DMS79 treated with DMSO at 0.1 percent for 48 hours (cell line): ENCODE measurements at places on chromosomes 2 and 18.

- no peak for DNase-seq
Observed at GRCh38 chr18:67276638-67277037, 239.9 kb downstream of the DSEL start.

DNA sequence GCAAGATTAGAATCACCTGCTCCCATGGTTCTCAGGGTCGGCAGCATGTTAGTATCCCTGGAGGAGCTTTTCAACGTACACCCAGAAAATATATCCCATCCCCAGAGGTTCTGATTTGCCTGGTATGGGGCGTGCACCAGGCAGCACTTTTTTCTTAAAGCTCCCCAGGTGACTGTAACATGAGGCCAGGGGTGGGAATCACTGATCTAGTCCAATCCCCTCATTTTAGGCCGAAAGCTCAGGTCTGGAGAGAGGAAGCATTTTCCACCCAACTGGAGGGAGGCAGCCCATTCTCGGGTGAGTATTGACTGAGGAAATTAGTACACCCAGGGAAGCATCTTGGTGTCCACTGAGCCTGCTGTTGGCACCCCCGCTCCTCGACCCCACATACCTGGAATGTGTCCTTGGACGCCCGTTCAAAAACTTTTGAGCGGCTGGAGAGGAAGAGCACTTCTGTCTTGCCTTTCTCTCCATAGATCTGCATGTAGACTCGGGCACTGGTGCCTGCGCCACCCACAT, 94.3 kb downstream of the LOXHD1 start:
- no peak for DNase-seq

GRCh38 chr2:60439219-60439974, 114.1 kb downstream of the BCL11A start:
- no peak for DNase-seq

GRCh38 chr2:165778653-165779451, 15.2 kb downstream of the GALNT3 start:
- no peak for DNase-seq

- no peak for DNase-seq
Observed at GRCh38 chr2:233209533-233210171, 41.8 kb upstream of the ATG16L1 start.

DNA sequence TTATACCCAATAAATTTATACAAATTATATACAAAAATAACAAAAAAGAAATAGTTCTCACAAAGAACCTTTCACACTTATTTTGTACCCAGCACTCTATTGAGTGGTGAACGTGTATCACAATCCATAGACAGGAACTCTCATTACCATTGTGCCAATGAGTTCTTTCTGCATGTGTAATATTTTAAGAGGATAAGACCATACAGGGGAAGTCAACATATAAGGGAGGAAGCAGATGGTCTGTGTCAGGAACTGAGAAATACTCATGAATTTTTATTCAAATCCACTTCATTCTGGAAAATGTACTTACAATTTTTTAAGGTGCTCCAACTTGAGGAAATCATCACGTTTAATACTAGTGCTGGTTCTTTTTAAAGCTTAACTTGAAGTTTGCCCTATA, 27.1 kb upstream of the ELOA2 start:
- DNase-seq = no peak

DNA sequence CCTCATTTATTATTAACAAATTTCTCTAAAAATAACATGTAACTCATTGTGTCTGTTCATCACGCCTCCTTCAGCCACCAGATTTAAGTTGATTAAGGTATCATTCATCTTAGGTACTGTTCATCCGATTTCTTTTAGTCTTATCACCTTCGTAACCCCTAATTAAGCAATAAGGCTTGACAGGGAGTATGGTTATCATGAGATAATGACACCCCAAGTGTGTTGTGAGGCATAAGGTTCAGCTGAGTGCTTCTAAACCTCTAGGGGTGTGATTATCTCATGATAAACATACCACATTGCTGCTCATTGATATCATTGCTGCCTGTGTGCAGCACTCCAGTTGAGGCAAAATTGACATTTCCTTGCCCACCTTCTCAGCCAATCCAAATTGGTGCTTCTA, 158.9 kb upstream of the BOD1L2 start:
- no peak for DNase-seq

DNA sequence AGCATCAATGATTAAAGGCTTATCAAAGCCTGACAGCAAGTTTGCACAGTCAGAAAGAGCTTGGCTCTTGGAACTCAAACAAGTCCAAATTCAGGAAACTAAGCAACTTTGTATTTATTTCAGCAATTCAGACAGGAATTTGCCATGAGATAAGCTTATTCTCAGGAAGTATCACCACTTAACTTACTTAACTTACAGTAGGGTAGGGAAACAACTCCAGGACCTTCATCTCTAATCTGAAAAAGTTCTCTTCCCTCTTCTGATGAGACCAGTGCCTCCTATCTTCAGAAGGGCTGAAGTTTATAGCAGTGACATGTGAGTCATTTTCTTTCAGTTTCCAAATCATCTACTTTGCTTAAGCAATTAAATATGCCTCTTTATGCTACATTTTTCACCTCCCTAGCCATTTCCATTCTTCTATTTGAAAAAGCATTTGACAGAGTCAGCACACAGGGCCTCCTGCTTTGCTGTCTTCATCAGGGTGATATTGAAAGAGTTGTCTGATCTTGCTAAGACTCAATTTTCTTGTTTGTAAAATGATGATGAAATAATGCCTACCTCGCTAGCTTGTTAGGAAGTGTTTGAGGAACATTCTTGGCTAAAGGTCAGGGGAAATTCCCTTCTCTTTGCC, 389.5 kb downstream of the RND3 start:
- no peak for DNase-seq

- DNase-seq = no peak
Observed at GRCh38 chr2:9637330-9637729, 6.5 kb upstream of the YWHAQ start.
